ENCODE measurements at places on chromosomes 16 and 17.

DNA sequence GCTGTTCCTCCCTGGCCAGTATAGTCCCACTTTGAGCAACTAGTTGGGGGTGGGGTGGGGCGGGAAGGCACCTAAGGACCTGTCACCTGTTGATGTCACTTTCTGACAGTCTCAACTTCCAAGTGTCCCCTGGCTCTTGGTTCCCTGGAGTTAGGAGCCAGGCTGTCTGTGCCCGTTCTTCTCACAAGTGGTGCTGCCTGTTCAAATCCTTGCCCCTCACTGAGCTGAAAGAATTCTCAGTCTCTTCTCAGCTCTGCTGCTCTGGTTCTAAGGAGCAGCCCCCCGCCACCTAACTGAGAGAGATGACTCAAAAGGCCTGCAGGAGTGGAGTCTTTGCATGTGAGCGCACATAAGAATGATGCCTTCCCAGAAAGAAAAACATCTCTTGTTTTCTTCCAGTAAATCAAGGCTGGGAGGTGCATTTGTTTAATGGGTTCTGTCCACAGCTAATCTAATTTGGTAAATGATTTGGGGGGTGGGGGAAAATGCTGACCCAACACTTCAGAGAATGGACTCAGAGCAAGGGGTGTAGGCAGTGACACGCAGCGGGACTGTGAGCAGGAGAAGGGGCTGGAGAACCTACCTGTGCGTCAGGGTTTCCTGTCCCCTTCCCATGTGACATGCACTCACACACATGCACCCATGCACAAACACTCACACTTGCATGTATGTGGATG is 78.2 kb upstream of the NLRP1 start:
- DNase-seq, result no peak

DNA sequence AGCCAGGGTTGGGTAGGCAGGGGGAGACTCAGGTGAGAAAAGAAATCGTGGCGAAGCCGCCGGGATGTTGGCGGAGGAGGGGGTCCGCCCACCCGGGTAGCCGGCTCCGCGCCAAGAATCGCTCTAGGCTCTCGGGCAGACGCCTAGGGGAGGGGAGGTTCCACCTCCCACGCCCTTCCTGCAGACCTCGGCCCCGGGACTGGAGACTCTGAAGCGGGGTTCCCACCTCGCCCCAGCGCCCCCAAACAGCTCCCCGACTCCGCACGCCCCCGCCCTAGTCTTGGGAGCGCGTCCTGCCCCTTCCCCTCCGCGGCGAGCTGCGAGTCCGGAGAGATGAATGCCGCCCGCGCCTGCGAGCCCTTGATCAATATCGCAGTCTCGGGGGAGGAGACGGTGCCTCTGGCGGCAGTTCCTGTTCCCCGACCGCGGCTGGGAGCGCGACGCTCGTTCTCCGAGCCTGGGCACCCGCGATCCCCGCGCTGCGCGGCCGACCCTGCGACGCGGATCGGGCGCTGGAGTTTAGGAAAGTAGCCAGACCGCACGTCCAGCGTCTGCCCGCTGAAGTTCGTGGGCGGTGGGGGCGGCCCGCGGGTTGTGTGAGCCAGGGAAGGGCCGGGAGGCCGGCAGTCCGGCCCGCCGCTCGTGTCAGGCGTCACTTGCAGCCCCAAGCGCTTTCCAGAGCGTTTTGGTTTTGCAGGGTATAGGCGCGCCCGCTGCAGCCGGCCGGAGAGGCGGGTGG is 790 bp downstream of the CRHR1 start:
- no peak for DNase-seq

GRCh38 chr17:58170622-58171021 is 3.8 kb downstream of the OR4D2 start:
- DNase-seq, result no peak

DNA sequence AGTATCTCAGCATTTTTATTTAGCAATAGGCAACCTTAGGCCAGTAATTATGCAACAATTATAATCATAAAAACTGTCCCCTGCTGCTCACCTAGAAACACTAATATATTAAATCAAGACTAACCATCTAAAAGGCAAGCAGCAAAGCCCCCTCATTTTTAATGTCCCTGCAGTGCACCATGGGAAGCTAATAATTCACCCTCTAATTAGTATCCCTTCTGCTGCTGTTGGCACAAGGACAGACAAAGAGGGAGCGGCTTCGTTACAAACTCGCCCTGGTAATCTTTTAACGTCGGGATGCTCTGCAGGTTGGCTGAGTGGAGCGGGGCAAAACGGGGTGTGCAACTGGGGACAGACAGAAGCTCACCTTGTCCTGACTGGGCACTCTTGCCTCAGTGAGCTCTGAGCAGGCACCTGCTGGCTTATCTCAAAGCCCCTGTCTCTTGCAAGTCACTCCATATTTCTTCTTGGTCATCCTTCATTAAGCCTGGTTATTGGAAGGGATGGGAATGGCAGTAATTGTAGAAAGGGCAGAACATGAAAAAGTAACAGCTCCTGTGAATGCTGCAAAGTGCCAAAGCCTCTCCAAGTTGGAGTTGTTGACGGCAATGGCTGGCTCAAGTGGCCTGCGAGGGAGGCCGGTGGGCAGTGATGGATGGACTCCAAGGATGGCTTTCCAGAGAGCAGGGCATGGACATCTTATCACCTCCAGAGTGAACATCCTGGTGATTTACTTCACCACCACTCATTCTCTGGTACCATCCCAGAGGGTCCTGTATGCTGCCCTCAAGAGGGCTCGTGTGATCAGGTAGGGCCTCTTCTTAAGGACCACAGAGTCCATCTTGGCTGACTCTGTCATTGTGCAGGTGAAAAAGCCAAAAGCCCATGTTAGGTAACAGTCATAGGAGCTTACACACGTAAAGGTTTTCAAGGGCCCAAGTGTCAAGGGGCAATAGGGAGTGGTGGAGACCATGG is 219.6 kb upstream of the N4BP1 start:
- no peak for DNase-seq

DNA sequence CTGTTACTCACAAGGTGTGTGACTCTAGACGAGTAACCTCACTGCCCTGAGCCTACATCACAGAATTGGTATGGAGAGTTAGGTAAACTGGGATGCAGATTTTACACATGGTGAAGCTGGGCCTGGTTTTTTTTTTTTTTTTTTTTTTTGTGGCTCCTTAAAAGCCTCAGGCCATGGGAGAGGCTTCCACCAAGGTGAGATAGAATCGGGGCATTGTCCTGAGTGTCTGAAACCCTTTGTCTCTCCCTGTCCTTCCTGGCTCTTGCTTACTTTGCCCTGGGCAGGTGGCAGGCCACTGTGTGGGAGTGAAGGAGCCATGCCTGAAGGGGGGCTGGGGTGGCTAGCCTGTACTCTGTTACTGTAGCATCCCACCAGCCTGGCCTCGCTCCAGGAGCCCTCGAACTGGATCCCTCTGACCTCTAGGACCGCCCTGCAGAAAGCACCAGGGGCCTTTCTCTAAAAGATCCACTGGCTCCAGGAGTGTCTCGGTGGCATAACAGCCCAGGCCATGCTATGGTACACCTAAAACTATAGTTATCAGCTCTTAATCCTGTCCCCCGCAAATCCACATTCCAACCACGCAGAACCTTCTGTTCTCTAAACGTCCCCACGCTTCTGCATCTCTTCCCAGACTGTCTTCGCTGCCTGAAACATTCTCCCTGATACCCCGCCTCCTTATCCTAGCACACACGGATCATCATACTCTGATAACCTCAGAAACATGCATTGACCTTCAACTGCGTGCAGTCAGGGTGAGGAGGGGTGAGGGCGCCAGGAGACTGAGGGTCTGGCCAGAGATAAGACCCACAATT is 1.7 kb upstream of the SLC13A2 start:
- no peak for DNase-seq

- DNase-seq, result no peak
These were observed at the start of gene EPX for GRCh38 chr17:58192612-58193011. Gene EPX, plus strand, starts transcription at chr17:58192726. Its CDS starts 121 bp downstream, at chr17:58192847.

- peak; percentile 42 for DNase-seq
These were observed 21.5 kb downstream of the GPR179 start for GRCh38 chr17:38322156-38322779.

GRCh38 chr16:73083271-73083670 is 35.3 kb upstream of the ZFHX3 start:
- DNase-seq, result no peak

DNA sequence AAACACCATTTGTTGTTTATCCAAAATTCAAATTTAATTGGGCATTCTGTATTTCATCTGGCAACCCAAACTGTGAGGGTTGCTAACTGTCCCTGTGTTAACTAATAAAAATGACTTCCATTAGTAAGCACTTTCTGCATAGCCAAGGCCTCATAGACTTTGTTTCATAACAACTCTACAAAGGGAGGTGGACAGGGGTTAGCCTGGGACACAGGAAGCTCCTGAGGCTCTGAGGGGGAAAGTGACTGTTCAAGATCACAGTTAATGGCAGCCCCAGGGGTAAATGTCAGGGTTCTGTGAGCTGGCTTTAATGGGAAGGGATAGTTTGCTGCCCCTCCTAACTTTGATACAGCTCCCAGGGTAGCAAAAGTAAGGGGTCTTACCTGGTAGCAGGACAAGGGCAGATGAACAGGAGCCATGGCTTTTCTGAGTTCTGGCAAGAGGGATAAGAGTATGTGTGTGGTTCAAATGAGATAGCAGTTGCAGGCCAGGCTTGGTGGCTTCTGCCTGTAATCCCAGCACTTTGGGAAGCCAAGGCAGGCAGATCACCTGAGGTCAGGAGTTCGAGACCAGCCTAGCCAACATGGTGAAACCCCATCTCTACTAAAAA is 2.2 kb downstream of the HEATR9 start:
- DNase-seq, result no peak

GRCh38 chr17:35529866-35530265 is 7.6 kb downstream of the SLFN12L start:
- no peak for DNase-seq

DNA sequence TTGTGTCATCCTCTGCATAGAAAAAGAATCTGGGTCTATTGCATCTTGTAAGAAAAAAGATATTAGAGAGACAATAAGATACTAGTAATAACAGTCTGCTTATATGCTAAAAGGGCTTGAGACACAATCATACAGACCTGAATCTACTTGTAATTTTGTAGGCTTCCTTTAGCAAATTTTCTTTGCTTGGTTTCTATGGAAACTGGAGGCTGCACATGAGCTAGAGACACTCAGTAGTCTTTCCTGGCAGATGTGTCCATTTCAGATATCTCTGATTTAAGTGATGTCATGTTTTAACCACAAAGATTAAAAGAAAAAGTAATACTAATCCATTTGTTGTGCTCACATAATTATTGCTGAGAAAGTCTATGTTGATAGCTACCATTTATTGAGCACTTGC is 123.9 kb upstream of the GNAO1 start:
- DNase-seq, result no peak

GRCh38 chr17:35432176-35433074 is at the start of gene SLFN12:
Gene SLFN12, minus strand, starts transcription at chr17:35432500. Its CDS starts 9,472 bp downstream, at chr17:35423028.
- no peak for DNase-seq

DNA sequence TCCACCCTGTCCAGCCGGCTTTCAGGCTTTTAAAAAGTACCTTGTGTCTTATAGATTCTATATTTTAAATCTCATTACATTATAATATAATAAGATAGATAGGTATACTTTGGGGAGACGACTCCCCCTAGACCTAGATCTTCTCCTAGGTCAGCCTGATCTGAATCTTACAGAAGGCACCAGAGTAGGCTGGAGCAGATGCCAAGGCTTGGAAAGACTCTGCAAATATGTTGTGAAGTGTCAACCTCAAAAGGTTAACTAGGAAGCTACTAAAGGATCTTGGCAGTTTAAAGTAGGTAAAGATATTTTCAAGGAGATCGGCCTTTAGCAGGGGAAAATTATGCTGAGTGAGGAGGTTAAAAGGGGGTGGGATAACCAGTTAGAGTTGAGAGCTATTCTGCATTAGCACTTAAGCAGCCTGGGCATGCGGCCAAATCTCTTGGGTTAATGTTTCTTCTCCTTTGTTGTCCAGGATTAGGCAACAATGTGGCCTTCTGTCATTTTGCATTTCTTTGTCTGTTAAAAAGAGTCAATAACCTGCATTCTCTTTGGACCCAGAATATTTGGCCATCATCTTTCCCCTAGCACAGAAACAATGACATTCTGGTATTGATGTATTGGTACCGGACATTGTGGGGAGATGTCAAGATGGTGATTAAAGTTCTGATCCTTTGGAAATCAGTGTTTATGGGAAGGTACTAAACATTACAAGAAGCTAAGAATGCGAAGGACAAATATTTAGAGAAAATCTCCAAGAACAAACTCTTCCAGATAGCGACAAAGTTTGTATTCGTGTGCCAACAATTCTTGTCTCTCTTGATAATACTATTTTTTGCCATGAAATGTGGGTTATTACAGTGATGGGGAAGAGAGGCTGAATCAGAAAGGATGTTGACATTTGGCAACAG is 51.2 kb upstream of the DHX40 start:
- peak; percentile 95 for DNase-seq

DNA sequence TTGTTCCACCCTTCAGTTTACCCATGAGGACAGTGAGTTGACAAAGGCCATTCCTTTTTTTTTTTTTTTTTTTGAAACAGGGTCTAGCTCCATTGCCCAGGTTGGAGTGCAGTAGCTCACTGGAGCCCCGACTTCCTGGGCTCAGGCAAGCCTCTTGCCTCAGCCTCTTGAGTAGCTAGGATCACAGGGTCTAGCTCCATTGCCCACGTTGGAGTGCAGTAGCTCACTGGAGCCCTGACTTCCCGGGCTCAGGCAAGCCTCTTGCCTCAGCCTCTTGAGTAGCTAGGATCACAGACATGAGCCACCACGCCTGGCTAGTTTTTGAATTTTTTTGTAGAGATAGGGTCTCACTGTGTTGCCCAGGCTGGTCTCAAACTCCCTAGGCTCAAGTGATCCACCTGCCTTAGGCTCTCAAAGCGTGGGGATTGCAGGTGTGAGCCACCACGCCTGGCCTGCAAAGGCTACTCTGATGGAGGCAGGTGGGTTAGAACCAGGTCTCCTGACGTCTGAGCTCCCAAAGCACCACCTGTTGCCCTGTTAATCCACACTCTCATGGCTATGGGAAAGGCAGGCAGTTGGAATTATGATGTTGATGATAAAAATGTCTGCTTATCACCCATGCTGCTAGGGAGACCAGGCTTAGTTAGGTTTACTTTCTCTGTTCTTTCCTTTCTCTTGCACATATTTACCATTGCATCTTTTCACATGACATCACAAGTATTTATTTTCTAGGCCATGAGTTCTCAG is 65.2 kb downstream of the KSR1 start:
- DNase-seq, result no peak

GRCh38 chr17:15145621-15146020 is 119.5 kb downstream of the PMP22 start:
- DNase-seq, result no peak

DNA sequence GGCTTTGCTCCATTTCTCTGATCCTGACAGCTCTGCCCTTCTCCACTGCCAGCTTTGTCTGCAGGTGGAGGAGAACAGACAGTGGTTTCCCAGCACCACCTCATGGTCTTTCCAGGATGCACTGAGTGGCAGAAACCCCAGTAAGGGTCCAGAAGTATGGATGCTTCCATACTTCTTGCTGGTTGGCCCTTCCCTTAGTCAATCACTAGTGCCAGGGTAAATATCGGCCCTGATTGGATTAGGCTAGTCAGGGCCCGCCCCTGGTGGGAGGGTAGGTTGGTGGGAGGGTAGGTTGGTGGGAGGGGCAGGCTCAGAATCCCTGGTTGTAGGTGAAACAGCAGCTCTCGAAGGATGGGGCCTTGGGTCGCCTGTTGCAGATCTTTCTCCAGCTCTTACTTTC is 10.2 kb downstream of the RNF213 start:
- no peak for DNase-seq
